ENCODE measurements at places on chromosomes 2 and 18. TPM values are rescaled to one million over a fixed set of nuclear protein-coding genes. Genes with fewer than 3 reads are reported as not detected.

Gene UGT1A6
- 6.2 TPM for total RNA-seq

- no peaks in the 10 kb centered on the region for H3K4me1 ChIP-seq
- no peaks in the 10 kb centered on the region for H3K36me3 ChIP-seq
- no peak overlapping the region for H3K27ac ChIP-seq
- no peak for DNase-seq
- H3K27me3 ChIP-seq = no peaks in the 10 kb centered on the region
Measured at GRCh38 chr2:51013933-51014526, 17.9 kb downstream of the NRXN1 start.

- no peaks in the 10 kb centered on the region for H3K27me3 ChIP-seq
- H3K4me3 ChIP-seq = no peak overlapping the region
- no peak for DNase-seq
- H3K36me3 ChIP-seq = no peaks in the 10 kb centered on the region
Measured at GRCh38 chr18:44807766-44808165, 127.1 kb downstream of the SETBP1 start.

Gene XDH
- 0.13 TPM for total RNA-seq

DNA sequence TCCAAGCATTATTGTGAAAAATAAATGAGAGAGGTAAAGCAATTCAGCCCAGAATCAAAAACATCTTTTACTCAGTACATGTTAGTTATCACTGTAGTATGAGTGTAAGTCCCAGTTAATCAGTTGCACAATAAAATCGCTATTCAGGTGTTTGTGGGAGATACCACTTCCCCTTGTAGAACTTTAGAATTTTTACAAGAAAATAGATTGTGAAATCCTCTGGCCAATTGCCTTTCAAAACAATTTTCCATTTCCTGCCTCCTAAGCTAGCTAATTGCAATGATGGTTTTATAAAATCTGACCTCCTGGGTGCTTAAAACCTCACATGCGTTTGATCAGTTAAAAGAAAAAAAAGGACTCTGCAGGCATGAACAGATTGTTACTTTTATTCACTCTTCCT lies 332.5 kb downstream of the PID1 start:
- H3K27me3 ChIP-seq = no peaks in the 10 kb centered on the region
- H3K4me3 ChIP-seq = no peak overlapping the region
- H3K36me3 ChIP-seq = no peaks in the 10 kb centered on the region
- H3K4me1 ChIP-seq = no peaks in the 10 kb centered on the region
- no peak for DNase-seq

- DNase-seq = no peak
- H3K4me1 ChIP-seq = no peaks in the 10 kb centered on the region
- no peak overlapping the region for H3K4me3 ChIP-seq
- H3K27me3 ChIP-seq = no peaks in the 10 kb centered on the region
- no peak overlapping the region for H3K27ac ChIP-seq
Measured at GRCh38 chr2:221120643-221121042, 451.5 kb downstream of the EPHA4 start.

Gene DHRS9
- not detected for total RNA-seq

Gene TUBB8B
- 0.33 TPM for total RNA-seq

DNA sequence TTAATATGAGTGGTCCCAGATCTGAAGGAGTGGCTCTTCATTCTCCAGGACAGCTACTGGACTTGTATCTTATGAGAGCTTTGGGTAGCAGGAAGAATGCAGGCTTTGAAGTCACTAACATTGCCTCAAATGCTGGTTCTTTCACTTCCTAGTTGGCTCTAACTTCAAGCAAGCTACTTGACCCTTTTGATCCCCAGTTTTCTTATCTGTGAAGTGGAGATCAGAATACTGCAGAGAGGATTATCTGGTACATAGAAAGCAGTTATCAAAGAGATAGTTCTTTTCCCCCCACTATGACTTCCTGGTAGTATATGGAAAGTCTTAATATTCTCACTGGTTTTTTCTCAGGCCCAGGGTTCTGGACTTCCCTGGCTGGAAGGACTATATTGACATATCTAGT lies 3.4 kb upstream of the PLCL1 start:
- DNase-seq = no peak
- H3K36me3 ChIP-seq = no peaks in the 10 kb centered on the region
- no peaks in the 10 kb centered on the region for H3K27me3 ChIP-seq
- H3K4me1 ChIP-seq = peaks cover 12% of the 10 kb centered on the region
- no peak overlapping the region for H3K4me3 ChIP-seq
- H3K27ac ChIP-seq = no peak overlapping the region

DNA sequence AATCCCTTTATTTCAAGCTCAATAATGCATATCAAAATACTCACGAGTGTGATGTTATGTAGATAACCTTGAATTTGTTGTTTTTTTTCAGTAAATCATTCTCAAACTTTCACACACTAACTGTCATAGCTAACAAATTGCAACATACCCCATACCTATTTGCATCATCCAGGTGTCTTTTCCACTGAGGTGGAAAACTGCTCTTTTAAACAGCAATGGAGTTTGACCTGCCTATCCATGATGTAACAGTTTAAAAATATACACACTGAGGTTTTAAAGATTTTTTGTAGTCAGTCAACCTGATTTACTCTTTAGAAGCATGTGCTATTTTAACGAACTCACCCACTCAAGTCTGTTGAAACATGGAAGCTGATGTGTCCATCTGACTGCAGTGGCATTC lies 298.7 kb downstream of the RND3 start:
- no peak for DNase-seq
- H3K4me1 ChIP-seq = no peaks in the 10 kb centered on the region
- H3K27me3 ChIP-seq = no peaks in the 10 kb centered on the region

GRCh38 chr18:28707006-28707405 lies 530.1 kb upstream of the CDH2 start:
- H3K4me3 ChIP-seq = no peak overlapping the region
- no peaks in the 10 kb centered on the region for H3K27me3 ChIP-seq
- no peaks in the 10 kb centered on the region for H3K4me1 ChIP-seq
- H3K36me3 ChIP-seq = no peaks in the 10 kb centered on the region
- no peak for DNase-seq
- no peak overlapping the region for H3K27ac ChIP-seq

Gene DYNAP
- total RNA-seq = not detected

Gene TGFA
- total RNA-seq = 16.8 TPM

Gene TLX2
- total RNA-seq = not detected

DNA sequence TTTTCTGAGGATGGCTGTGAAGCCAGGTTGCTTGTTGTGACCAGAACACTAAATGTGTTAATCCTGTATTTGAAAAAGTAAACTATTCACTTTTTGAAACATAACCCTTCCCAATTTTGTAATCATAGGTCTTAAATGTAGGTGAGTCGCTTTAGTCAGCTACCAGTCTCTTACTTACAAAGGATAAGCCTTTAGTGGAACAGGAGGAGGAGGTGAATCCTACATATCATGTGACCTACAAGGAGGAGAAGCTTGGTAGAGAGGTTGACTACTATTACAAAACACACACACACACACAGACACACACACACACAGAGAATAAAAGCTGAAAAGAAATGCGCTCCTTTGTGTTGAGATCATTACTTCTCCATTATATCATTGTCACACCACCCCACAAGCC lies 59.9 kb upstream of the SPAG16 start:
- no peak overlapping the region for H3K27ac ChIP-seq
- no peak for DNase-seq
- H3K36me3 ChIP-seq = no peaks in the 10 kb centered on the region

- no peak overlapping the region for H3K27ac ChIP-seq
- H3K36me3 ChIP-seq = no peaks in the 10 kb centered on the region
- H3K4me3 ChIP-seq = no peak overlapping the region
- H3K27me3 ChIP-seq = no peaks in the 10 kb centered on the region
- no peaks in the 10 kb centered on the region for H3K4me1 ChIP-seq
Measured at GRCh38 chr2:186195696-186196095, 290.4 kb upstream of the ZC3H15 start.

Gene RNMT
- 31.8 TPM for total RNA-seq

Gene IL1RL1
- 1.0 TPM for total RNA-seq

GRCh38 chr18:73638709-73639108 lies 508.9 kb downstream of the FBXO15 start:
- H3K36me3 ChIP-seq = no peaks in the 10 kb centered on the region
- H3K27ac ChIP-seq = no peak overlapping the region
- no peak for DNase-seq
- H3K27me3 ChIP-seq = no peaks in the 10 kb centered on the region
- H3K4me3 ChIP-seq = no peak overlapping the region

DNA sequence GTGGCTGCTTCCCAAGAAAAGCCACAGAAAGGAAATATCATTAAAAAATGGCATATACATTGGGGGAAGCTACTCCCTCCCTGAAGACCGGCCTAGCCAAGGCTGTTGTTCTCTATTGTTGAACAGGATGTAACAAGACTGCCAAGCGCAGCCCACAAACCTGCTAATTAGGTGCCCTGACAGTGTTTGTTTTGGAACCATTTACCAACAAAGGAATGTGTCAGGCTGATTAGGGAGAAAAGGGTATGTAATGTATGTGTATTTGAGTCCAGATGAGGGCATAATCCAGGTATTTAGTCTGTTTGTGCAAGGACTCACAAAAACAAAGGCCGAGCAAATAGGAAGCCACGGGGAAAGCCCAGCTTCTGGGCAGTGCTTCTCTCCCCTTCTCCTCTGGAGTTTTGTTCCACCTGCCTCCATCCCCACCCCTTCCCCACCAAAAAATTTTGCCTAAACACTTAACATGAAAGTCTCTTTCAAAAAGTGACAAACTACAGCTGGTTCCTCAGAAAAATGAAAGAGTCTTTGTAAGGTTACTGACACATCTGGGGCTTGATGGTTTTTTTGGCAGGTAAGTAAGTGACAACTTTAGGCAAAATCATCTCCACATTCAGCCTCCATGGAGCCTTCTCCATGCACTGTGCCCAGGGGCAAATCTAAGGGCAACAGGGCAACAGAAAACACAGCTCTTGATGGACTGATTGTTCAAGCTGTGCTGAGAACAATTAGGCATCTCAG lies 78.3 kb upstream of the FZD5 start:
- DNase-seq = no peak
- no peaks in the 10 kb centered on the region for H3K27me3 ChIP-seq
- peaks cover 12% of the 10 kb centered on the region for H3K4me1 ChIP-seq
- peak overlapping the region; percentile 4 for H3K27ac ChIP-seq

Gene ANKRD30B
- total RNA-seq = 0.40 TPM

DNA sequence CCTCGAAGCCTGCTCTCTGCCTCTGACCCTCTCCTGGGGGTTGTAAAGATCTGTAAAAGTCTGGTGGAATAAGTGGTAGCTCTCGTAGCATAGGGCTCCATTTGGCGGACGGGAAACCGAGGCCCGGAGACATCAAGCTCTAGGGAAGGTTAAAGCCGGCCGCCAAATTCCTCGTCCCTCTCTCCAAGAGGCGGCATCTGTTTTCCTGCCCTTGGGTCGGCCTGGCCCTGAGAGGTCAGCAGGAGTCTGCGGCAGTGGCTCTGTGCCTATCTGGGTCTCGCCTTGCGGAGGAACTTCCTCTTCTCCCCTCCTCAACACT lies 72.4 kb downstream of the TEX51 start:
- H3K36me3 ChIP-seq = no peaks in the 10 kb centered on the region
- peak overlapping the region; percentile 65 for H3K27ac ChIP-seq
- H3K4me1 ChIP-seq = peaks cover 36% of the 10 kb centered on the region
- no peak overlapping the region for H3K4me3 ChIP-seq
- DNase-seq = no peak

DNA sequence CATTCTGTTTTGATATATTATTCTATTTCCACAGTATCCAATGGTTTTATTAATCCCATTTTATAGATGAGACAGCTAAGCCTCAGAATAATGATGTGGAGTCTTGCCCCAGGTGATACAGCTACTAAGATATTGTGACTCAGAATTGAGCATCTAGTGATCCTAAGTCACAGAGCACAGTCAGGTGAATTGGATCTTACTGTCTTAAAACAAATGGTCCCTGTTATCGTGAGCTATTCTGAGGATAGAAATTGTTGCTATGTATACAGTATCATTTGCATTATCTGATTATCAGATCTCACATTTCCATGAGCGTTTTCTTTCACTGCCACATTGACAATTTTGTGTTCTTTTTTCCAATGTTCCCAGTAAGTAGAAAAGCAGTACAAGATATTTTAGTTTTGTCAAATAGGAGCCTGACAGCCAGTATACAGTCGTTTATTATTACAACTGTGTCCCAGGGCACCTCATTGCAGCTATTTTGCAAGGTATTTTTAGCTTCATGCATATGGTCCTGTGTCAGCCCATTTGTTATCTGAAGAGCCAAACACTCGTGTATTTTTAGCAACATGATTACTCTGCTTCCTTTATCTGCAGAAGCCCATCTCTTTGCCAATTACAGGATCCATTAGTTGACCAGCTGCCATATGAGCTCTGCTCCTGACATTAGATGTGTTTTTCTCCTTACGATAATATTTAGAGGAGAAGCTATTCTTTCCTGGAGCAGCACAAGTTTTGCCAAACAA lies 25.1 kb upstream of the SGPP2 start:
- no peaks in the 10 kb centered on the region for H3K4me1 ChIP-seq
- no peaks in the 10 kb centered on the region for H3K27me3 ChIP-seq
- H3K4me3 ChIP-seq = no peak overlapping the region
- no peak for DNase-seq

Gene CPS1
- total RNA-seq = 8.8 TPM

GRCh38 chr2:234095301-234095700 lies 44.8 kb downstream of the SPP2 start:
- H3K4me1 ChIP-seq = peaks cover 10% of the 10 kb centered on the region
- H3K36me3 ChIP-seq = no peaks in the 10 kb centered on the region
- H3K27ac ChIP-seq = no peak overlapping the region

Gene MEP1B
- not detected for total RNA-seq

- no peaks in the 10 kb centered on the region for H3K4me1 ChIP-seq
Measured at GRCh38 chr2:30038419-30038818, 108.4 kb upstream of the YPEL5 start.

- H3K4me1 ChIP-seq = no peaks in the 10 kb centered on the region
- H3K36me3 ChIP-seq = no peaks in the 10 kb centered on the region
- DNase-seq = no peak
- H3K4me3 ChIP-seq = no peak overlapping the region
- no peaks in the 10 kb centered on the region for H3K27me3 ChIP-seq
Measured at GRCh38 chr2:224894356-224894755, 147.9 kb downstream of the DOCK10 start.

GRCh38 chr2:173354073-173354581 lies 545 bp upstream of the CDCA7 start:
- DNase-seq = no peak
- no peaks in the 10 kb centered on the region for H3K36me3 ChIP-seq
- H3K4me3 ChIP-seq = peak overlapping the region; percentile 40
- H3K27ac ChIP-seq = no peak overlapping the region
- H3K4me1 ChIP-seq = peaks cover 18% of the 10 kb centered on the region
- H3K27me3 ChIP-seq = peaks cover 11% of the 10 kb centered on the region

- H3K36me3 ChIP-seq = no peaks in the 10 kb centered on the region
- H3K27ac ChIP-seq = no peak overlapping the region
- DNase-seq = peak; percentile 56
- no peaks in the 10 kb centered on the region for H3K27me3 ChIP-seq
- no peak overlapping the region for H3K4me3 ChIP-seq
- no peaks in the 10 kb centered on the region for H3K4me1 ChIP-seq
Measured at GRCh38 chr2:102841107-102841840, 79.4 kb downstream of the TMEM182 start.

DNA sequence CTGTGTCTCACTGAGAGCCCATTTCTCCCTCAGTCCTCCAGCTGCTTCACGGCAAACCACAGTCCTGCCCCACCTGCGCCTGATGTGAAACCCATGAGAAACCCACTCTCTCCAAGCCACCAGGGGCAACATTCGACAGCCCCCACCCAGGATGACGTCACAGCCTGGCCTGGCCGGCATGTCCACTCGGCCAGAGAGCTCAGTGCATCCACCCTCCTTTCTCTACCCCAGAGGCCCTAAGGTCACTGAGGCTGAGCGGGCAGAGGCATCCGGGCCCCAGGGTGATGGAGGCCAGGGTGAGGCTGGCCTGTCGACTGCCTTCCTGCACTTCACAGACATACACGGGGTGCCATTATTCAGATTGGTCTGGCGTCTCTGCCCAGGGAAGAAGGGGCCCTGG lies 402.7 kb upstream of the MYT1L start:
- DNase-seq = no peak
- no peak overlapping the region for H3K4me3 ChIP-seq
- H3K4me1 ChIP-seq = no peaks in the 10 kb centered on the region
- H3K27me3 ChIP-seq = no peaks in the 10 kb centered on the region
- no peaks in the 10 kb centered on the region for H3K36me3 ChIP-seq

Gene VSNL1
- total RNA-seq = 0.33 TPM
